ENCODE measurements at places on chromosomes 2 and 18.

- peak; percentile 56 for DNase-seq
These were observed 136.5 kb downstream of the CTIF start for GRCh38 chr18:48675352-48675761.

DNA sequence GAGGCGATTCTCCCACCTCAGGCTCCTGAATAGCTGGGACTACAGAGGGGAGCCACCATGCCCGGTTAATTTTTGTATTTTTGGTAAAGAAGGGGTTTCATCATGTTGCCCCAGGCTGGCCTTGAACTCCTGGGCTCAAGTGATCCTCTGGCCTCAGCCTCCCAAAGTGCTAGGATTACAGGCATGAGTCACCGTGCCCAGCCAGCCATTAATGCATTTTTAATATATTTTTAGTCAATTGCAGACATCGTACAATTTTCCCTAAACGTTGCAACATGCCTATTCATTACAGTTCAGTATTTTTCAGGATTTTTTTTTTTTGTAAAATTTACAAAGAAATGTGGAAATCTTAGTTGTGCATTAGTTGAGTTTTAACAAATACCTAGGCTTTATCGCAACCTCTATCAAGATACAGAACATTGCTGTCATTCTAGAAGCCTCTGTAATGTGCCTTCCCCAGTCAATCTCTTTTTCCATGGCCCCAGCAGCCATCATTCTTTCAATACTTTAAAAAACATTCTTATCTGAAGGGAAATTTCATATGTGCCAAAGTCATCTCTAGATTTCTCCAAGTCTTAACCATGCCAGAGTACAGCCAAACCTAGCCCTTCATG lies 14.7 kb downstream of the NABP1 start:
- DNase-seq, result no peak

DNA sequence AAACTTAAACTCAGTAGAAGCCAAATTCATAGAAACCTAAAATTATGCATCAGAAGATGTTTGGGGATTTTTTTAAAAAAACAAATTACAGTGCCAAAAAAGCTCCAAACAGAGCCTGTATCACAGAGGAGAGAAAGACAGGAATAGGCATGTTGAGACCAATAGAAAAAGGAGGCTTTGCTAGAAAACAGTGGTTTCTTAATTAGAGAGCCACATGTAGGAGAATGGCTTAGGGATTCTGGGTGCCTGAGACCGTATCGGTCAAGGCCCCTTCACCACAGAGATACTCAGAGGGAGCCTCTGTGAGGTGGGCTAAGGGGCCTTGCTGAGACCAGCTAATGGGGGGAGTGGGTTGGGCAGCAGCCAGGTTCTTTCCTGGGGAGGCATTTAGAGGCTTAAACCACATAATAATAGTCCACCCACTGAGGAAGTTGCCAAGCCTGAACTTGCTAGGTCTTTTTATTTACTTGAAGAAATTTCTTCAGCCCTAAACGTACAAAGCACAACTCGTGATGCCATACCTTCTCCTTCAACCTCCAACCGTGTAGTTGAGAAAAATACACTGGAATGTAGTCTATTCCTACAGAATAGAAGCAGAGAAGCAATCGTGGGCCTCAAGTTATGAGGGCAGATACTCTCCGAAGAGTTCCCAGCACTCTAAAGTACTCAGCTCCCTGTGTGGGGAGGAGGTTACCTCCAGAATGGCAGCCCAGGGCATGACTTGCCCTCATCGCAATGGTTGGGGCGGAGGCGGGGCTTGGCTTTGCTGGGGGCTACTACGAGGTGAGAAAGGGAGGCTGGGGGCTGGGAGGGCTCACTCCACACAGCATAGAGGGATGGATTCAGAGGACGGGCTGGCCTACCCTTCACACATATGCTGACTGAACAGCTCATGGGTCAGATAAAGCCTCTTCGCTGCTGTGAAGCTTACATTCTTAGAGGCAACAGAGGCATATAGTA lies 237.9 kb downstream of the TPGS2 start:
- no peak for DNase-seq

GRCh38 chr2:98589489-98589888 lies 18.8 kb downstream of the COA5 start:
- DNase-seq, result no peak

GRCh38 chr2:74138600-74139323 lies 8.9 kb downstream of the BOLA3 start:
- no peak for DNase-seq

DNA sequence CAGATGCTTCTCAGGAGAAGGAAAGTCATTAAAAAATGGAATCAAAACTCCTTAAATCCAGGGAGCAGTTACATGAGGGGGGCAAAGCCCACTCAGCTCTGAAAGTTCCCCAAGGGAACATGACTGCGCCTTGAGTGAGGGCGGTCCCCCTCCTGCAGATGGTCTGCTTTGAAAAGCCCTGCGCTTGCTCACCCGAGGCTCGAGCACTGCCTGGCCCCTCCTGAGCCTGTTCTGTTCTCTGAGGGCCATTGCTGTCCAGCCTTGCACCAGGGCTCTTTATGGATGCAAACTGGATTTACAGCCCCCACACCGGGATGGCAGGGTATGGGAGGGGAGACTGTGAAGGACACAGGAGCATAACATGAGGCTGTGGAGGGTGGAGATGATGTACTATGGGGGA lies 37.8 kb upstream of the DNMT3A start:
- no peak for DNase-seq

DNA sequence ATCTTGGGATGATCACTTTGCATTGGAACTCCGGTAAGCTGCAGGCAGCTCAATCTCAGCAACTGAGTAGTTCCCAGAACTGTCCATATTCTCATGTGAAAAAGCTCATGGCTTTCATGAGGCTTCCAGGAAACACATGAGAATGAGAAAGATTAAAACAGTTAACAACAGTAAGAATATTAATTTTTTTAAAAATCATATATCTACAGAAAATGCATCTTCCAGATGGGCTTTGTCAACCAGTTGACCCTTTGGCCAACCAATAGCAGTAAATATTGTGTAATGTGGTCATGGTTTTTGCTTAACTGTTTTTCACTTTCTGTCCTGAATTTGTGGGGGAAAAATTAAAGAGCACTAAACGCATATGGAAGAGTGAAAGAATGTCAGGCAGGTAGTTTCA lies 131.2 kb upstream of the CCDC195 start:
- DNase-seq, result no peak

- DNase-seq, result no peak
These were observed 650.6 kb downstream of the SATB2 start for GRCh38 chr2:198807131-198807530.

DNA sequence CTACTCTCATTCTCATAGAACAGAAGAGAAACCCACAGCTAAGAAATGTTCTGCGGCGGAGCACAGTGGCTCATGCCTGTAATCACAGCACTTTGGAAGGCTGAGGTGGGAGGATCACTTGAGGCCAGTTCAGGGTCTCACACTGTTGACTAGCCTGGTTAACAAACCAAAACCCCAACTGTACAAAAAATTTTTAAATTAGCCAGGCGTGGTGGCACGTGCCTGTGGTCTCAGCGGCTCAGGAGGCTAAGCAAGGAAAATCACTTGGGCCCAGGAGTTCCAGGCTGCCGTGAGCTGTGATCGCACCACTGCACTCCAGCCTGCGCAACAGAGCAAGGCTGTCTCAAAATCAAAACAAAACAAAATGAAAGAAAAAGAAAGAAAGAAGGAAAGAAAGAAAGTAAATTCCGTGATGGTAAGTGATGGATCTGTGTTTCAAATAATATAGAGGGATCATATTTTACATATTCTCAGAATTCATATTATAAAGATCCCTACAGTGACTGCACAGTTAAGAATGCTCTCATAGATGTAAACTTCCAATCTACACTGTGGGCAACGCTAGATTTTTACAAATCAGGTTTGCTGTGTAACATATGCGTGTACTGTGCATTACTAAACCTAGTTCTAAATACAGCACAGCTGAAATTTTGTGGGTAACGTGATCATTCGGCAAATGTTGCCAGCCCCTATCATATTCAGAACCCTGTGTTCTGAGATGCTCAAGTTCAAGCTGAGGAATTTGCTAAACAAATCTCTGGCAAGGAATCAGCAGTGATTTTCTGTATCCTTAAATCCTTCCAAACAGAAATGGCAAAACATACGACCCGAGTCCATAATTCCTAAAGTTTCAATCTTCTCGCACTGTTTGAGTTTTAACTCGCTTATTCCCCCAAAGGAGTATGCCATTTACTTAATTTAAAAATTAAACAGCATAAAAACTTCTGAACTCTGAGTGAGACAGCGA lies 1.2 kb upstream of the RAB12 start:
- DNase-seq, result no peak

DNA sequence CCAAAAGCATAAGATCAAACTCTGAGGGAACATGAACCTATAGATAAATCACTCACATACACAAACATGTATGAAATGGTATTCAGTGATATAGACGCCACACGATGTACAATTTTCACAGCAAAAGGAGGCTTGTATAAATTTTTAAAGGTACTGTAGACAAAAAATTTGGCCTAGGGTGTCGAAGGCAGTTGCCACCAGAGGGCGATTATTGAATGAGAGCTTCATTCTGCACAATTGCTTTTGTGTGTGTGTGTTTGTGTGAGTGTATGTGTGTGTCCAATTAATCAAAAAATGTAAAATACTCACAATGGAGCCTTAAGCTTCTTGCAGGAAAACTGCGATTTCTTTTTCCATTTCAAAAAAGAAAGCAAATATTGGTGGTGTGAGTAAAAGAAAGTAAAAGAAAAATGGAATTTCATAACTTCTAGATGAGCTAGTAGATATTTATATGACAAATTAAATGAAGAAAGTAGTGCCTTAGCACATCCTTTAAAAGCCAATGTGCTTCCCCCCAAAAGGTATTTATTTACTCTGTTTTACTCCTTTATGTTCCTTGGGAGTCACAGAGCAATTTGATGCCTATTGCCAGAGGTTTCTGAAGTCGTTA lies 800.1 kb downstream of the SATB2 start:
- no peak for DNase-seq

DNA sequence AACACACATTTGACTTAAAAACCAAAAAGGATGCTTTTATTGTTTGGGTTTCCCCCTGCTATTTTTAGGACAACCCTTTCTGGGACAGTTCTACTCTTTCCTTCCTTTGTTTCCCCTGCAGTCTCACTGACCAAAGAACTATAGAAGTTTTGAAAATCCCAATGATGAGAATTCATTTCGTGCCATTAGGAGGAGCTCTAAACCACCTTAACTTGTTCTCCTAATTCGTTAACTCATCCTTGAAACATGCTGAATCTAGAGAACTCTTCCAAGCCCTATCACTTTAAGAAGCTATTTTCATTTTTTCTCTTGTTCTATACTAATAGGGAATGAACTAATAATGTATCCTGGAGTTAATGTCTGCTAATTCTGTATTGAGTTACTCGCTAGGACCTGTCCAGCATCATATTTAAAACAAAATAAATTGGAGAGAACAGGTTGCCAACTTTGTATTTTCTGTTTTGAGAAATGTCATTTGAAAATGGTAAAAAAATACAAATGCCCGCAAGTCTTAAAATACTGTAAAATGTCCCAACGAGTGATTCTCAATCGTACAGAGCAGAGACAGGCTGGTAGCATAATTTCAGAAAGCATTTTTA lies 62.9 kb downstream of the AFTPH start:
- no peak for DNase-seq

GRCh38 chr2:26809876-26810577 lies 24.2 kb downstream of the CENPA start:
- DNase-seq, result no peak

DNA sequence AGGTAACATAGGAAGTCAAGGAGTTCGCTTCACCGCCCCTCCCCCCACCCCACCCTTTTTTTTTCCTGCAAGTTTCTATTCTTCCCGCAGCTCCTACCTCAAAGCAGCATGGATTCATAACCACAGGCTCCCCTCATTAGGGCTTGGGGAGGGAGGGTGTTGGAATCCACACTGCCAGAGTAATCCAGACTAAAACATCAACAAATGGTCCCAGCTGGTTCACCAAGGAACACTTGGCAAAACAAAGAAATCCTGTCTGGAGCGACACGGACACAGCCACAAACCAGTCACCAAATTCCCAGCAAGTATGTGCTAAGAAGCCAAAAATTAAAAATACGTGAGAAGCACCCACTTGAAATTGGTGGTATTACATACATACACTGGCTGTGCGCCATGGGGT lies 106.9 kb upstream of the PPP1CB start:
- DNase-seq, result no peak

DNA sequence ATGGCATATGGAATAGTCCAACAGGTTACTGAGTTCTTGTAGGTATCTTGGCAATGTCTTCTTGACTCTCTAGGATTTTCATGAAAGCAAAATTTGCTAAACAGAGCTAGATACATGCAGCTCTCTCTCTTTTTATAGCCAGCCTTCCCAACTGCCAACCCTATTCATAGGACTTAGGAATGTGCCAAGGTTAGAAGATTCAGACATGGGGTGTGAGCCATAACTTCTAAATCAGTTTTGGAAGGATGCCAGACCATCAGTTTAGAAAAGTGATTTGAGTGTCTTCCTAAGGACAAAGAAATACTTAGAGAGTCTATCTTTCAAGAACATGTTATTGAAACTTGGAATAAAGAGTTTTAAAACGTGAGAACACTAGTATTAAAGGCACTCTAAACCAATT lies 619.5 kb upstream of the FANCL start:
- DNase-seq, result no peak

DNA sequence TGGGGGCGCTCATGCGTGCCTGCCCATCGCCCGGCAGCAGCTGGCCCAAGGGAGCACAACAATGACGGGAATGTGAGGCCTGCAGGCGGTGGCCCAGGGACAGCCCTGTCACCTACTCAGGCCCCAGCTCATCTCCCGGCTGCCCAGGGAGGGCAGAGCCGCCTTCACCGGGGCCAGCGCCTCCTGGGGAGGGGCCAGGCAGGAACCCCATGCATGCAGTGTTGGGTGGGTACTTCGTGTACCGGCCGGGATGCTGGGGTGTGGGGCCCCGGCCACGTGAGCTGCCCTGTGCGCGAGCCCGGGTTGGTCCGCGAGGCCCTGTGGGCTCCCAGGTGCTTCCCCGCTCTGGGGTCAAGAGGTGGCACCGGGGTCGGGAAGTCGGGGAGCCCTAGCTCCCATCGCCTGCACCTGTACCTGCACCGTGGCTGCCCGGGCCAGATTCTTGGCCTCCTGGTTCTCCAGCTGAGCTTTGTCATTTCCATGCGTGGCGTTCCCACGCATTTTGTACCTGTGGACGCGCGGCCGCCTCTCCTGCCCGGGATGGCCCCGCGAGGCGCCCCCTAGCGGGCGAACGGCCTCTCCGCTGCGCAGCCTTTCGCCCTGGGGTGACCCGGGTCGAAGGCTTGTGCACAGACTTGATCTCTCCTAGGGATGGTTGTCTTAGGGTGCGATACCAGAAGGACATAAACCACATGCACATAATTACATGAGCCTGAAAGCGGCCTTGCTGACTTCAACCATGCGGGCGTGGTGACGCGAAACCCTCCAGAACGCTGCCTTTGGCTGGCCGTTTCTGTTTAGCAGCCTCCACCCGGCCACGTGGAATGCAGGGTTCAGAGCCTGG lies 950 bp downstream of the KLHL30 start:
- no peak for DNase-seq

GRCh38 chr2:182668671-182669070 lies 47.4 kb upstream of the DNAJC10 start:
- no peak for DNase-seq

GRCh38 chr18:53489266-53489665 lies 735.2 kb downstream of the MBD2 start:
- no peak for DNase-seq

- no peak for DNase-seq
These were observed 39.7 kb upstream of the CHAC2 start for GRCh38 chr2:53727921-53728320.

- no peak for DNase-seq
These were observed 5.6 kb downstream of the TXNL4A start for GRCh38 chr18:79982736-79983135.

GRCh38 chr2:196685792-196686191 lies 46.3 kb downstream of the CCDC150 start:
- no peak for DNase-seq

- DNase-seq, result no peak
These were observed 292.6 kb downstream of the FSIP2 start for GRCh38 chr2:186031229-186031628.

All from stimulated activated CD8-positive, alpha-beta memory T cell treated with anti-CD3 and anti-CD28 coated beads, Interleukin-7, amount 100 ng/mL, for 24 hours (primary cell).